ENCODE measurements at places on chromosomes 13 and 19.

GRCh38 chr13:48567515-48568369, 34.9 kb upstream of the RCBTB2 start:
- DNase-seq, result no peak

- DNase-seq, result no peak
Observed at GRCh38 chr13:33541456-33541855, 255.9 kb upstream of the STARD13 start.

DNA sequence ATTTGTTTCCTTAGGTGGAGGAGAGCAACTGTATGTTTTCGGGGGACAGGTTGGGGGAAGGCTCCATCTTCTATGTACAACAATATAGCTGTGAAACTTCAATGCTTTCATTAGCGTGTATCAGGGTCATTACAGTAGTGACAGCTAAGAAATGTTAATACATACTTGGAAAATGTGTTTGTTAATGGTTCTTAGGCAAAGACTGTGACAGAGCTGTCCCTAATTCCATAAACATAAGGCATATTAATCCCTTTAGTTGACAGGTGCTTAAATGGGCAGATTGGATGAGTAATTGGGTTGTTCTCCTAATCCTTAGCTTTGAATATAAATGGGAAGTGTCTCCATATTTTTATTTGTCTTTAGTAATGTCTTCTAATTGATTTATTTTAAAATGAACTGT, 313.7 kb downstream of the HS6ST3 start:
- no peak for DNase-seq

- no peak for DNase-seq
Observed at GRCh38 chr19:2337329-2337707, 8.8 kb downstream of the SPPL2B start.

DNA sequence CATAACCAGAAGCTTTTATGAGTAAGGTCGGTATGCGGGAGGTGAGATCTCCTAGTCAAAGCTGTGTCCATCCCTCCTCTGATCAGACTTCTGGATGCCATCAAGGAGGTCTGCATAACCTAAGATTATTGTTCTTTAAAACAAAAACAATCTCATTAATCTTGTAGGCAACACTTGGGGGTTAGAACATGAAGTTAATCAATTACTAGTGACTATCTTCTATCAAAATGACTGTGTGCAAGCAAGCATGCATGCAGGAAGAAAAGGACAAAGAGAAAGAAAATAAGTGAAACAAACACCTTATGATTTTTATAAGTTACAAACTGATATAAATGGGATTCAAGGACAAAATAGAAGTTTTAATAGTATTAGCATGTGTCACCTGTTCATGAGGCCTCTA, 2435.9 kb upstream of the PCDH20 start:
- DNase-seq, result no peak

All from GOT3 (cell line).